H9 (cell line): ENCODE measurements at places on chromosomes 2 and 18.
A peak's percentile ranks its signal among the peaks of the same experiment; 100 is the strongest.

GRCh38 chr2:38600242-38600891 lies 2.4 kb downstream of the HNRNPLL start:
- peaks cover 6% of the 10 kb centered on the region for H3K4me1 ChIP-seq
- DNase-seq, result no peak
- no peaks in the 10 kb centered on the region for H3K36me3 ChIP-seq

DNA sequence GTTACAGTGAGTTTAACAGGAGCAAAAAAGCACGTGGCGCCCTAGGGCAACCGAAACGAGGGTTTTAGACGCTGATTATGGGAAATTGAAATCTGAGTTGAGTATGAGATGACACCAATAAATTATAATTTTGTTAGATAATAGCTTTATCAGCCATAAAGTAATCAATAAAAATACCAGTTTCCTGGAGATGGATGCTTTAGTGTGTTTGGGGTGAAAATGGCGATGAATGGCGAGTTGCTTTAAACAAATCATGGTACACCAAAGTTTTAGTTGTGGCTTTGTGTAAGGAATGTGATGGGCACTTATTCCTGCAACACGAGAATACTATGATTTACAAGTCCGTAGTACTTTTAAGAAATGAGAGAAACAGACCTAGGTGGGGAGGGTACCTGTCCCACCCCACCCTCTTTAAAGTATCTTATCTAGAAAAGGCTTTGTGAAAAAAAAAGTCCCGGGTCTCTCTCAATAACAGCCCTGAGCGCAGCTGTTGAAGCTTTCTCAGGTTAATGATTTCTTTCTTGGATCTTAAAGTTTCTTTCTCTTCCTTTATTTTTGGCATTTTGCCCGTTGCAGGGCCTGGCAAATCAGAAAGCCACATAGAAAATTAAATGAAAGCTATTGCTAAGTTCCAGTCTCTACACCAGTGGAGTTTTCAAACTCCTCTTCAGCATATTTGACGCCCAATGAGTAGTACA lies 1.5 kb upstream of the RRM2 start:
- peaks cover 30% of the 10 kb centered on the region for H3K36me3 ChIP-seq
- H3K27me3 ChIP-seq, result no peaks in the 10 kb centered on the region
- H3K4me1 ChIP-seq, result no peaks in the 10 kb centered on the region
- peak overlapping the region; percentile 83 for H3K27ac ChIP-seq
- DNase-seq, result no peak

- H3K36me3 ChIP-seq, result peaks cover 16% of the 10 kb centered on the region
- no peak overlapping the region for H3K4me3 ChIP-seq
- DNase-seq, result peak; percentile 29
- no peaks in the 10 kb centered on the region for H3K27me3 ChIP-seq
Measured at GRCh38 chr18:32956591-32957315, 183.9 kb upstream of the KLHL14 start.

DNA sequence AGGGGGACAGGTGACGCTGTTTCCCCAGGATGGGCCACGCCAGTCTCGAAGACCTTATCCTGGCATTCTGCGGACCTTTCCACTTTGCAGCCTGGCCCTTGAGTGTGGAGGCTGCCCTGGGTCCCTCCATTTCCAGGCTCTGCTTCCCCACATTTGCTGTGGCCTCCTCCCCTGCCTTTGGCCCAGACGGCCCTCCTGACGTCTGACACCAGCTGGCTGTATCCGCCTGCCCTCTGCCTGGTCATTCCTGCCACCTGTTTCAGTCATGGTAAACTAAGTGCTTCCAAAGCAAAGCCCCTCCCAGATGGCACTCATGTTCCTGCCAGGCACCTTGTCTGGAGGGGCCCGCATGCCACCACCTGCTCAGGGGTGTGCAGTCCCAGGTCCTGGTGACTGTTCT lies 95.1 kb downstream of the ASB1 start:
- no peak overlapping the region for H3K4me3 ChIP-seq
- H3K27me3 ChIP-seq, result no peaks in the 10 kb centered on the region

DNA sequence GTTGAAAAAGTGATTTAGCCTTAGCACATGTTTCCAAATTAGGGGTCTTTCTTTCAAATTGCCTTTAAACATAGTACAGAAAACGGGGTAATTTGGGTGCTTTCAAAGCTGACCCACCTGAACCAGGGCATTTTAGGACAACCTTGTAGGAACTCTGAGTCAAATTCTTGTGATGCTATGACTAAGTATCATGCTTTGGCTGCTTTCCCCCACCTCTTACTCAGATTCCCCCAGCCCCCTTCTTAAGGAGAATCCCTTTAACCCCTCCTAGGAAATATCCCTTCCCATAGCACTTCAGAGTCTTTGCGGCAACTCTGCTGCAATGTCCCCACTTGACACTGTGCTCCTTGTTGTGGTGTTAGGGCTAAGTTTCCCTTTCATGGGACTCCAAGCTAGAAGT lies 18.6 kb upstream of the KLF7 start:
- H3K36me3 ChIP-seq, result no peaks in the 10 kb centered on the region
- H3K27me3 ChIP-seq, result no peaks in the 10 kb centered on the region; the same call in 1 of the 2 replicates

GRCh38 chr2:227570615-227571014 lies 28.1 kb upstream of the SCYGR2 start:
- H3K36me3 ChIP-seq, result no peaks in the 10 kb centered on the region
- H3K4me1 ChIP-seq, result no peaks in the 10 kb centered on the region
- no peaks in the 10 kb centered on the region for H3K27me3 ChIP-seq
- H3K4me3 ChIP-seq, result no peak overlapping the region
- H3K27ac ChIP-seq, result no peak overlapping the region

DNA sequence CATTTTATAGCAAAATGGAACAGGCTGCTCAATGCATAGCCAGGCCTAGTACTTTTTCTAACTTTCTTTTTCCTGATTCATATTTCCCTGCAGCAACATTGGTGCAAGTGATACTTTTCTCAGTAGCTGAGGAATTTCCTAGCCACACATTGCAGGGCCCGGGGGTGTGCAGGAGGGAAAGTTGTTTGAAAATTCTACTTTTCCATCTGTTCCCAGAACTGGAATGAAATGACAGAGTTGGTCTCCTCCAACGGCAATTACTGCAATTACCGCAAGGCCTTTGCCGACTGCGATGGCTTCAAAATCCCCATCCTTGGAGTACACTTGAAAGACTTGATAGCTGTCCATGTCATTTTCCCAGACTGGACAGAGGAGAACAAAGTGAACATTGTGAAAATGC lies 50.5 kb downstream of the RASGRP3 start:
- no peaks in the 10 kb centered on the region for H3K27me3 ChIP-seq
- H3K4me1 ChIP-seq, result no peaks in the 10 kb centered on the region
- no peak for DNase-seq
- H3K36me3 ChIP-seq, result 0 out of 3 replicates have a peak, but pooled peaks cover 2% of the 10 kb centered on the region
- no peak overlapping the region for H3K27ac ChIP-seq
- H3K4me3 ChIP-seq, result no peak overlapping the region

DNA sequence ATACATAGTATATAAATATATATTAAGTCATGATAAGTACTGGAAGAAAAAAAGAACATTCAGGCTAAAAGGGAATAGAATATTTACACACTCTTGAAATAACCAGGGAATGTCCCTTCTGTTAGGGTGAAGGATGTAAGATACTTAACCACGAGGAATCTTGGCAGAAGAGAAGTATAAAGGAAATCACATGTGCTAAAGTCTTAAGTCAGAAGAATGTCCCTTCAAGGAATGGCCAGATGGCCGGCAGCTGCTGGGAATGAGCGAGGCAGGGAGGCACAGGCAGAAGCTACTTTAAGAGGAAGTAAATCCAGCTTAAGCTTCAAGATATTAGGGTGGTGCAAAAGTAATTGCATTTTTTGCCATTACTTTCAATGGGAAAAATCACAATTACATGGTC lies 5.5 kb downstream of the CCDC102B start:
- DNase-seq, result no peak
- no peak overlapping the region for H3K27ac ChIP-seq
- no peaks in the 10 kb centered on the region for H3K36me3 ChIP-seq
- no peaks in the 10 kb centered on the region for H3K4me1 ChIP-seq

DNA sequence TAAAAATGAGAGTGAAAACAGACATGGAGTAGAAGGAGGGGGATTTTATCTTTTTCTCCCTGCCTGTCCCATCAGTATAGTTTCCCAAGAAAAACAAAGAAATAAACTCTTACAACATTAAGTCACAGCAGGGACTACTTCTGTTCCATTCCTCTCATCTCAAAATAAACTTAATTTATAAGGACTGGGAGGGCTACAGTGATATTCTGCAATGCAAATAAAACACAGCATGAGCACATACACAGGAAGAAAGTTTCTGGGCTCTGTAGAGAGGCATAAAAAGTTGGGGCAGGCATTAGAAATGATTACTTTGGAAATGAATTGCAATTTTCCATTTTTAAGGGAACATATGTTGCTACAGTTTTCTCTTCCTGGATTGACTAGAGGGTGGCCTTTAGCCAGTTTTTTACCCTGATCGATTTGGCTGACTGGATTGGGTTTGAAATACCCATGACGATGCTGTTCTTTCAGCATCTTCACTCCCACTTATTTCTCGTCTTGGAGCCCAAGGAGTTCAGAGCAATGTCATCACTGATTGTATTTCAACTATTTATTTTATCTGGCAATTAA lies 157.1 kb downstream of the ACTR3 start:
- H3K4me3 ChIP-seq, result no peak overlapping the region
- H3K27ac ChIP-seq, result no peak overlapping the region
- H3K36me3 ChIP-seq, result no peaks in the 10 kb centered on the region; the same call in 2 of the 3 replicates
- DNase-seq, result no peak
- no peaks in the 10 kb centered on the region for H3K4me1 ChIP-seq
- no peaks in the 10 kb centered on the region for H3K27me3 ChIP-seq

DNA sequence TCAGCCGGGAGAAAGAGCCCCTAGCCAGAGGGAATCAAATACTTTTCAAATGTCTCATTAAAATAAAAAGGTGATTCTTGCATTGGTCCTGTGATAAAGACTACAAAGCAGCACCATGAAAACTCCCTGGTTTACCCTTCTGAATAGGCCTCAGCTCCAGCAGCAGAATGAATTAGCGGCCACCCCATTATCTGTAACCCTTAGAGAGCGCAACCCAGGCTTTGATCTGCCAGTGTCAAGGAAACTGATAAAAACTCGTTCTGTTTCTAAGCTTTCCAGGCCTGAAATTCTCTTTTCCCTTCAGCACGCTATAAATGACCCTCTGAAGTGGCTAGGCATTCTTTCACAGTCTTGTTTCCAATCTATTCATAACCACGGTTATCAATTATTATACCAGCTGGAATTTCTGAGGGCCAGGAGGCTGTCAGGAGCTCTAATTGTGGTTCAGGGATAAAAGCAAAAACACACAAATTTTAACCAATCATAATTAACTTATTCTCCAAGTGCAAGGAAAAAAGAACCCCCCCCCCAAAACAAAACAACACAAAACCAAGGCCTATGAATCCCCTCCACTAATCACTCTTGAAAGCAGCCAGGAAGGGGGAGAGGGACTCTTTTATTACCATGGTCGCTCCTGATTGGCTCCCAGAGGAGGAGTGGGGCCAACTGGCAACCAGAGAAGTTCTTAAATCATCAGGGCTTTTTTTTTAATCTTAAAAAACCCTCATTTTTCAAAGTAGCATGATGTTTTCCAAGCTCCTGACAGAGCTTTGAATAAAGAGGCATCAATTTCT lies 258.9 kb downstream of the CYRIA start:
- H3K4me3 ChIP-seq, result no peak overlapping the region
- no peak overlapping the region for H3K27ac ChIP-seq
- DNase-seq, result no peak
- no peaks in the 10 kb centered on the region for H3K36me3 ChIP-seq

- no peaks in the 10 kb centered on the region; the same call in 2 of the 3 replicates for H3K36me3 ChIP-seq
- H3K4me1 ChIP-seq, result no peaks in the 10 kb centered on the region
- DNase-seq, result no peak
- no peak overlapping the region for H3K4me3 ChIP-seq
- no peaks in the 10 kb centered on the region for H3K27me3 ChIP-seq
Measured at GRCh38 chr2:168758970-168759820, 43.2 kb upstream of the NOSTRIN start.

- no peak for DNase-seq
- H3K4me1 ChIP-seq, result no peaks in the 10 kb centered on the region
- H3K27ac ChIP-seq, result no peak overlapping the region
- no peaks in the 10 kb centered on the region for H3K27me3 ChIP-seq
- H3K36me3 ChIP-seq, result no peaks in the 10 kb centered on the region
Measured at GRCh38 chr2:67848551-67849285, 214.1 kb downstream of the C1D start.
